Left kidney (tissue), 8 donors: ENCODE measurements at places on chromosomes 5 and 9. TPM values are rescaled to one million over a fixed set of nuclear protein-coding genes. Genes with fewer than 3 reads are reported as not detected.

Gene NOL6
- 26.0 TPM for polyA plus RNA-seq

Gene SLIT3
- 51.5 TPM for polyA plus RNA-seq

Gene AP3B1
- 76.2 TPM for polyA plus RNA-seq

Gene ALDH1B1
- 40.3 TPM for polyA plus RNA-seq

Gene ADAMTS16
- polyA plus RNA-seq = 72.4 TPM

Gene SH3TC2
- polyA plus RNA-seq = 0.96 TPM

Gene BAAT
- 0.47 TPM for polyA plus RNA-seq

Gene GRXCR2
- not detected for polyA plus RNA-seq

Gene FRRS1L
- 2.3 TPM for polyA plus RNA-seq

Gene ANKRD55
- polyA plus RNA-seq = 1.1 TPM

Gene RAPGEF1
- polyA plus RNA-seq = 40.2 TPM

Gene OR1L1
- not detected for polyA plus RNA-seq

DNA sequence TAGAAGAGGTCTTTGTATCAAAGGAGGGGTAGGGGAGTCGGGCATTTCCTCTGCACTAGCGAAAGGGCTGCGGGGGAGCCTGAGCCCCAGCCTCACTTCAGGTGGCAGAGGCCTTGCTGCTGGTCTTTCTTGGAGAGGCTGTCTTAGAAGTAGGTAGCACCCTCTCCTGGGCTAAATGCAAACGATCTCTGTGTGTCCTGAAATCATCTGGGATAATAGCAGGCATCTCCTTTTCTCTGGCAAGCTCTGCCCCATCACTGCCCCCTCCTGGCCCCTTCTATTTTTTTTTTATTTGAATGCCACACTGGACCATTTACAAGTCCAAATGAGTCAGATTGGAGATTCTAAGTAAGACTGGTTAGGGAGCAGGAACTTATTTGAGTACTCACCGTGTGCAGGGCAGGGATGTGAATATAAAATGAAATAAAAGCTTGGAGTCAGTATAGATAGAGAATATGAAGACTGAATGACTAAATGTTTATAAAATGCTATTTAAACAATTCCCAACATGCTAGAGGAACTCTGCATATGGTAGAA, 137.1 kb downstream of the FGF1 start:
- peak; percentile 89 for DNase-seq

- DNase-seq = no peak
These were observed 42.9 kb downstream of the SUB1 start for GRCh38 chr5:32628049-32628844.

- no peak for DNase-seq
These were observed 4.7 kb downstream of the QRFP start for GRCh38 chr9:130891688-130892476.

DNA sequence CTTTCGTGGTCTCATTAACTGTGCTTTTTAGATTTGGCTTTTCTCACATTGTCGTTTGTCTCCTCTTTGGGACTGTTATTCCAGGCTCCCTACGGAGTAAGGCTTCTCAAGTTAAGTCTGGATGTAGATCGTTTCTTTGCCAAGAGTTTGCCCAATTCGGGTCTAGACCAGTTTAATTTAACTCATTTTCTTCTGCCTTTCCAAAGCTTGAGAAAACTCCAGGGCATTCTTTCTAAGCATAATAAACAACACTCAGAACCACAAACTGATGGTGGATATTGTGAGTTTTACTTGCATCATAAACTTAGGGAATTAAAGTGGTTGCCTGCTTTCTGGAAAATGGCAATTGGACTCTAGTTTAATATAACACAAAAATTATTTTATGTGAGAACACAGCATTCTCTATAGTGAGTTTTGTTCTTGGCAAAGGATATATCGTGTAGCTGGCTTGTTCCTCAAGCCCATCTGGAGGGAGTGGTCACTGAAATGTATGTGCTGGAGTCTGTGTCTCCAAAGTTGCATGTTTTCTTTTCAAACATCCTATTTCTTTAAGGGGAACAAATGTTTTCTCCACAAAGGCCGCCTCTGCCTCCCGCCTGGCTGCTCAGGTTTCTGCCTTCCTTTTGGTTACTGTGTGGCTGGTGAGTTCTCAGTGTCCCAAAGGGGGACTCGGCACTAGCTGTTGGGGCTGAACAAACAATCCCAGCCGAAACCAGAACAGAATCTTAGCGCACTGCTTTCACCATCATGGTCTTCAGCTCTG, 211.3 kb upstream of the FBN2 start:
- DNase-seq = no peak

DNA sequence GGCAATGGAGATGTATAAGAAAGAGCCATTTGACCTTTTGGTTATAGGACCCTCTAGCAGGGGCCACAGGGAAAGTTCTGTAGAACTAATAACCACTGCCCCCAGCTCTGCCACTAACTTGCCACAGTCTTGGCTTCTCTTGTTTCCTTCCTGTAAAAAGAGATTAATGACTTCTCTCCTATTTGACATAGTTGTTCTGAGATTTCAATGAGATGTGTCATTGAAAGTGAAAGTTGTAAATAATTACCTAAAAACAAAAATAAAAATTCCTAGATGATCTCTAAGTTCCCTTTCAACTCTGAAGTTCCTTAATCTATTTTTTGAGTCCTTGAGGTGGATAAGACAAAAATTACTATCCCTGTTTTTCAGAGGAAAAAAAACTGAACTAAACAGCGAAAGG, 1.4 kb upstream of the KIF12 start:
- DNase-seq = no peak

DNA sequence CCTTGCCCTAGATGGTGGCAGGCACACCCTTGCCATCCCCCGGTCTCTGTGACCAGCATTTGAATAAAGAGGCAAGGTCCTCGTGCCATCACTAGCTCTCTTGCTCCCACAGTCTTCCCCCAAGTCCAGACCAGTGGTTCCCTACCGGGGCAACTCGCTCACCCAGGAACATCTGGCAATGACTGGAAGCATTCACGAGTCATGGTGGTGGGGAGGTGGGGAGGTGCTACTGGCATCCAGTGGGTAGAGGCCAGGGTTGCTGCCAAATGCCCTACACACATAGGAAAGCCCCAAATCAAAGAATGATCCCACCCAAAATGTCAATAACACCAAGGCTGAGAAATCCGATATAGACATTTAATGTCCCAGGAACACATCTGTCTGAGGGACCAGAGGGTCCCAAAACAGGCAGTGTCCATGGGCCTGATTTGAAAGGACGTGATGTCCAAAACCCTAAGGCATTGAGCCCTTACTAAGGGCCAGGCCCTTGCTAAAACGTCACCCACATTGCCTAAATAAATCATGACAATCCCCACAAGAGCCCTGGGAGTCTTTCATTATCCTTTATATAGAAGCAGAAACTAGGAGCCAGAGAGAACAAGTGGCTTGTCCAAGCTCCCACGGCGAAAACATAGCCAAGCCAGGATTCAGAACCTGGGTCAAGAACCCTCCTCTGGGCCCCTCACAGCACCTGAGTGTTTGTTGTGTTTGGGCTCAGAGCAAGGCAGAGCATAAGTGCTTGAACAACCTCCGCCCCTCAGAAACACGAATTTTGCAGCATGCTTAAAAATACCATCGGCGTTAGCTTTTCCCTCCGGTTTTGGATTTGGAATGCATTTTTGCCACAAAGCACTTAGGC, 119.3 kb upstream of the WWC1 start:
- no peak for DNase-seq

- peak; percentile 84 for DNase-seq
These were observed 1.9 kb upstream of the FST start for GRCh38 chr5:53478411-53479044.

- no peak for DNase-seq
These were observed 4.2 kb upstream of the PRSS3 start for GRCh38 chr9:33791117-33791516.

GRCh38 chr5:143446535-143447226, 43.2 kb upstream of the NR3C1 start:
- no peak for DNase-seq

- no peak for DNase-seq
These were observed 25.5 kb downstream of the NUP188 start for GRCh38 chr9:128972956-128973355.

GRCh38 chr5:136730426-136730825, 365.1 kb upstream of the TRPC7 start:
- DNase-seq = no peak

- DNase-seq = no peak
These were observed 20.9 kb downstream of the CYFIP2 start for GRCh38 chr5:157286761-157287211.

DNA sequence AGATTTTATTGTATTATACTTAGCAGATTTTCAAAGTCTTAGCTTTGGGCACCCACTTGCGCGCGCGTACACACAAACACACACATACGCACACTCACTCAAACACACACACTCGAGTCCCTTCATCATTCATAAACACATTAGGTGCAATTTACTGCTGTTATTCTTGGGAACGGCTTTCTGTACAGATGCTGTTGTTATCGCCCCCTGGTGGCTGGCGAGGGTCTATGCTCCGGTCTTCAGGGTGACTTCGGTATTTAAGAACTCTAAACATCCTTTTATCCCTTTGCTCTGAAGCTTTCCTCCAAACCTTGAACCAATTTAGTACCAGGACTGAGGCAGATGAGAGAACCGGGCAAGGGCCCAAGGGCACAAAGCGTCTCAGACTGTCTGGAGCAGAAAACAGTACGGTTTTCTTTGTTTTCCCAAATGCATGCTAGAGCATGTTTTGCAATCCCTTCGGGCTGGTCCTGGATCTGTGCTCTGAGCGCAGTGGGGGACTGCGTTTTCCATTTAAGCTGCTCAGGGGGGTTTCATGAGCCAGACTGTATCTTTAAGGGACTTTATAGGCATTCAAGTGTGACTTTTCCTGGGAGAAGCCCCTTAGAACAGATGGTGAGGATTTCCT, 1.7 kb upstream of the SLIT3 start:
- DNase-seq = peak; percentile 82

GRCh38 chr5:153237671-153238332, 252.7 kb upstream of the GRIA1 start:
- DNase-seq = no peak

GRCh38 chr5:138925090-138925635, 50.0 kb upstream of the LRRTM2 start:
- DNase-seq = no peak

- no peak for DNase-seq
These were observed 34.3 kb downstream of the ITK start for GRCh38 chr5:157214861-157215513.

DNA sequence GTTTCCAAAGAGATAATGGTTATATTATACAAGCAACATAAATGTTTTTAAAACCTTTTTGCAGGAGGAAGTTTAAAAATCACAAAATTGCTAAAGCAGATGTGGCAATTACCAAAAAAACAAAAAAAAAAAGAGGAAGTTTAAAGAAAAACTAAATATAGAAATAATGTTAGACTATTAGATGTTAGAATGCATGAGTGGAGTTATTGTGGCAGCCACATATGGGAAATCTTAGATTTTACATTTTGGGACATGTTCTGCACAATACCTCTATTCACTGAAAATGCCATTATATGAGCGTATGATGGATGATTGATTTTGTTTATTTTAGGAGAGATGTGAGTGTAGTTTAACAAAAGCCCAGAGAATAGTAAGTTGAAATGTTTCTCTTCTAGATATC, 31.2 kb upstream of the DTWD2 start:
- no peak for DNase-seq

DNA sequence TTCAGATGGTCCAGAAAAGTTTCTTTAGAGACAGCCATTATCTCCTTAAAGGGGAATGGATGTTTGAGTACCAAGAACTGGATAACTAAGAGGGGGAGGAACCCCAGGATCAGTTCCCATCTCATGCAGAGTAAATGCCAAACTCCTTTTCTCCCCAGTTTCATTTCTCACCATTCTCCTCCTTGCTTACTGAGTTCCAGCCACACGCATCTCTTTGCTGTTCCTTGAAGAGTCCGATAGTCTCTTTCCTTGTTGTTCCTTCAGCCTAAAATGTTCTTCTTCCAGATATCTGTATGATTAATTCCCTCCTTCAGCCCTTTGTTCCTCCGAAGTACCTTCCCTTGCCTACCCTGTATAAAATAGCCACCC, 30.0 kb downstream of the KDM4C start:
- no peak for DNase-seq

DNA sequence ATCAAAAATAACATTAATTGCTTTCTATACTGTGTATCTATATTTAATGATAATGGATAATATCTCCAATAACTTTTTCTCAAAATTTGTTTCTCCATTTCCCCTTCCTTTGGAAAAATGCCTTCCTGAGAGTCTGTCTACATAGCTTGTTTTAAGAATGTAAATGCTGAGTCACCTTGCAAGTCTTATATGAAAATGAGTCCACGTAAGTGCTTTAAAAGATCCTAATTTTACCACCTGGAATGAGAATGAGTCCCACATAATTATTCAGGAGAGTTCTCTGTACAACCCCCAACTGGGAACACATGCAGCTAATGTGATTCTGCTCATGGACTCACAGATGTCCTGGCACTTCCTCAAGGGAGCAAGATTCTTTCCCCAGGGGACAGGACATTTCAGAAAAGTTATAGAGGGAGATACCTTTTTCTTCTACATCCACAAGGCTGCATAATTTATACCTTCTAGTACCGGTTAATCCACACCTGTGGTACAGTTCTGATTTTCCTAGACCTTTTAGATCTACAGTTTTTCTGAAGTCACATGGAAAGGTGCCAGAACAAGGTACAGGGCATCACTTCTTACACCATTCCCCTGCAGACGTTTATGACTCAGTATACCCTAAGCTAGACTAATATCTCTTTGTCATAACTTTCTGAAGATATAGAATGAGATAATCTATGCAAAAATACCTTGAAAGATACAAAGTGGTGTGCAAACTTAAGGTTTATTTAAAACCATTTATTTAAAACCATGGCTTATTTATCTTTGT, 314.1 kb downstream of the CETN3 start:
- no peak for DNase-seq

- peak; percentile 47 for DNase-seq
These were observed 401.2 kb downstream of the IRX1 start for GRCh38 chr5:3996707-3997336.

DNA sequence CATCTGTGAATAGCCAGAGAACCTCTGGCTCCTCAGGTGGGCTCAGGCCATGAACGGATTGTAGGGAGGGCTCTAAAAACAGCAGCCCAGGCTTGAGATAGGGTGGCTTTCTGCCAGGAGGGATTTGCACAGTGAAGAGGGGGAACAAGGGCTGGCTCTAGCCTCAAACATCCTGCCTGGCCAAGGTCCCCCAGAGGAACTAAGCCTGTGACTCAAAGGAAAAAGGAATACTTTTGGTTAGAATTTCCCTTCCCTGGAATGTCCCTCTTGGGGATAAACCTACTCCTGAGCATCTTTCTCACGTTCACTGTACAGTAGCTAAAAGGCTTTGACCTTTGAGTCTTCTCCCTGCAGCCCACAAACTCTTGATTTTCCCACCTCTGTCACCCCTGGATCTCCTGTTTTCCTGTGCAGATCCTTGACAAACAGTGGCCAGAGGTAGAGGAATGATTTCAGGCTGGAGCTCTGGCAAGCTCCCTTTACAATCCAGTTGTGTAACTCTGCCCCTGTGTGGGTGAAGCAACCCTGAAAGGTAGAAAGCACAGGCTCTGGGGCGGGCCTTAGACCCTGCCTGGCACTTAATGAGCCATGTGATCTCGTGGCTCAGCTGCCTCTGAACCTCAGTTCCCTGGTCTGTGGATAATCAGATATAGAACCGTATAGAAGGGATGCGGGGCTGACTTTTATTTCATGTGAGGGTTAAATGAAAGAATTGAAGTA, 17.4 kb downstream of the SEC61B start:
- no peak for DNase-seq
